ENCODE measurements at places on chromosomes 2 and 18. TPM values are rescaled to one million over a fixed set of nuclear protein-coding genes. Genes with fewer than 3 reads are reported as not detected.
A peak's percentile ranks its signal among the peaks of the same experiment; 100 is the strongest.

The SLC5A7 gene
- not detected for total RNA-seq

DNA sequence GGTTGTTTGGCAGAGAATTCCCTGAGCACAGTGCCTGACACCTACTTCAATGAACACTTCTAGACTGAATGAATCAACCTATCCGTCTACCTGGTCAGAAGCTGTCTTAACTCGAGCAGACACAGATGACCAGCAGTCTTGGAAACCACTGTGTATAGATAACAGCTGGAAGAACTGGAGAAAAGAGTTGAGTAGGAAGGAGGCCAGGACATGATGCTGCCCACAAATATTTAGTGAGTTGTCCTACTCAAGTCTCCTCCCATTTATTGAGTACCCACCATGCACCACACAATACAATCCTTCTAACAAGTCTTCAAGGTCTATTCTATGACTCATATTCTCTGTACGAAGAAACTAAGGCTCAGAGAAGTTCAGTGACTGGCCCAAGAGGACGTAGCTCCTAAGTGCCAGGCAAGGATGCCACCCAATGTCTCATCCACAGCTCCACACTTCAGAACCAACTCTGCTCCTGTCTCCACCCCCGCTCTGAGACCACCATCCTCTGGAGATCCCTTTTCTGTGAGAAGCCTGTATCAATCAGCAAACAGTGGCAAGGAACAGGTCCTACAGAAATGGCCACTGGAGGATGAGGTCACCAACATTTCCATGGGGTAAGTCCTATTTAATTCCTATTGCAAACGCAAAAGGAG is 62.2 kb downstream of the GALNT14 start:
- no peak overlapping the region for H3K27ac ChIP-seq
- DNase-seq, result no peak
- peaks cover 1% of the 10 kb centered on the region for H3K27me3 ChIP-seq
- H3K4me1 ChIP-seq, result no peaks in the 10 kb centered on the region

- peaks cover 2% of the 10 kb centered on the region for H3K27me3 ChIP-seq
- DNase-seq, result peak; percentile 39
- H3K27ac ChIP-seq, result no peak overlapping the region
- H3K4me3 ChIP-seq, result no peak overlapping the region
- H3K36me3 ChIP-seq, result no peaks in the 10 kb centered on the region
Measured at GRCh38 chr2:70923378-70924015, 12.2 kb upstream of the ATP6V1B1 start.

GRCh38 chr2:127829845-127830246 is 18.9 kb upstream of the WDR33 start:
- peak; percentile 86 for DNase-seq
- no peaks in the 10 kb centered on the region for H3K27me3 ChIP-seq

DNA sequence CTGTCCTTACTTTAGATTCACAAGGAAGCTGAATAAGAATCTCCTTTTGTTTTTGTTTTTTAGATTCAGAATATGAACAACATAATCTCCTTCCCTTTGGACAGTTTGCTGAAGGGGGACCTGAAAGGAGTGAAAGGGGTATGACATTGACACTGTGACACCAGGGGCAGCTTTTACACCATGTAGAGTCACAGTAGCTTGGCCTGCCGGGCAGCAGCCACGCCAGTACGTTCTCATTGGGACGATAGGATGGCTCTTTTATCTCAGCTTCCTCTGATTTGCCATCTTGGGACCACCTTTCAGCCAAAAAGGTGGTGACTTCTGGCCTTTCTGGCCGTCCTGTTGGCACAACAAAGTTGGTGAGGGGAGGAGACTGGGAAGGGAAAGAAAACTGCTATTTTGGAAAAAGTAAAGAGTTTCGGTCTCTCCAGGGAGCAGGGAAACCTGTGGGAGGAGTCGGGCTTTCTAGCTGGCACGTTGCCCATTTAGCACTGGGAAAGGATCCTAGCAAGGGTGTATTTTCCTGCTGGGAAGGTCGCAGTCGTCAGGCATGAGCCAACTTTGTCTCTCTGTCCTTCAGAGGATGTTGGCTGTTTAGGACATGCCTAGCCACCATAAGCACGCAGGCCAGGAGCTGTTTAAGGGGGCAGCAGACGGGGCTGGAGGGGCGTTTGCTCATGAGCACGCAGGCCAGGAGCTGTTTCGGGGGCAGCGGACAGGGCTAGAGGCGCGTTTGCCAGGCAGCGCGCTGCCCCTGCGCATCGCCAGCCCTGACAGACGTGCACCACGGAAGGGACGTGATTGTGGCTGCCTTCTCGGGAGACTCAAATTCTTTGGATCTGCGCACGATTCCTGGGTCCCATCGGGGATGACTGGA is 104.6 kb downstream of the ITGB1BP1 start:
- no peak for DNase-seq
- H3K4me3 ChIP-seq, result no peak overlapping the region
- no peak overlapping the region for H3K27ac ChIP-seq
- peaks cover 2% of the 10 kb centered on the region for H3K27me3 ChIP-seq
- no peaks in the 10 kb centered on the region for H3K36me3 ChIP-seq

DNA sequence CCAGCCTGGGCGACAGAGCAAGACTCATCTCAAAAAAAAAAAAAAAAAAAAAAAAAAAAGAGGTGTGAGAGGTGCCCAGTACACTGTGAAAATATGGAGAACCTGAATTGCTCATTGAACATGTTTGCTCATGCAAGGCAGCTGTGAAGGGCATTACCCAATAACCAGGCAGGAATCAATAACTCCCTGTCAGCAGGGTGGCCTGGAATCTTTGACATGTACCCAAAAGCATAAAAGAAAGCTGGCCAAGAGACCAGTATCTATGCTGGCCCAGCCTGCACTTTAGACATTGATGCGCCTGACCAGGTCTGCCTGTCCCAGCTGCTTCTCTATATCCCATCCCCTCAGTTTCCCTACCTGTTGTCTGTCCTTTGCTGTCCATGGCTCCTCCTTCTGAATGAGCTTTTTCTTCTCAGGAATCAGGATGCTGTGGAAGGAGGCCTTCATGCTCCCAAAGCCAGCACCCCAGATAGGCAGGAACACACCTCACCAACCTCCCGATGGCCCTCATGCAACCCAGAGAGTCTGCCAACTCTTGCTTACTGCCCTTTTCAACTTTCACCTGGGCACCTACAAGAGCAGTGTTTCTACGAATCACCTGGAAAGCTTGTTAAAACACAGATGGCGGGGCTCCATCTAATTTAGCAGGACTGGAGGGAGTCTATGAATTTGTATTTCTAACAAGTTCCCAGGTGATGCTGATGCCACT is 83.4 kb upstream of the PPP1CB start:
- H3K4me1 ChIP-seq, result peaks cover 2% of the 10 kb centered on the region
- no peak overlapping the region for H3K4me3 ChIP-seq
- peaks cover 1% of the 10 kb centered on the region for H3K36me3 ChIP-seq

The MARCO gene
- total RNA-seq, result not detected

DNA sequence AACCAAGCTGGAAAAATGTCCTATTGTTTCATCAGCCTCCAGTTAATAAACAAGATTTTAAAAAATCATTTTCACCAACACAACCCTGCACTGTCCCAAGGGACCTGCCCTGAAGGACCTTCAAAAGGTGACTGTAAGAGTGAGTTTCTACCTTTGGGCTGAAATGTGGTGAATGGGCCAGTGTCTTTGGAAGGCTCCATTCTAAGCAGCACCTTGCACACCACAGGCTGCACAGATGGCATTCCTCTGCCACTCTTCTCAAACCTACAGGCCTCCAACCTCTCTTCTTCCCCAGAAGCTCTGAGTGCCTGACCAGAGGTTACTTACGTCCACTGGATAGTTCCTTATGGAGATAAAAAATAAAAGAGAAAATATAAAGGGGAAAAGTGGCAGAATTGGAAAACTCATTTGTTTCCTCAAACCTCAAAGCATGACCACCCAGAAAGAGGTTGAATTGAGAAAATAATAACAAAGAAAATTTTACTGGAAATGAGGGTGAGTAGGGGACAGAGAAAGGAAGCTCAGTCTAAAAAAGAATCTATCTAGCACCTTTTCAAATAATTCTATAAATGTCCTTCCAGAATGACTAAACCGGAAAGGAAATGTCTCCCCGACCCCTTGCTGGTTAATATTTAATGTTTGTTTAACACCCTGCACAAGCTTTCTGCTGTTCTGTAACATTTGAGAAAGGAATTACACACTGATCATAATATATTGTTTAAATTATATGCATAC is 175.7 kb downstream of the METTL4 start:
- no peak overlapping the region for H3K4me3 ChIP-seq
- no peak overlapping the region for H3K27ac ChIP-seq
- no peaks in the 10 kb centered on the region for H3K36me3 ChIP-seq
- no peak for DNase-seq
- H3K4me1 ChIP-seq, result no peaks in the 10 kb centered on the region

The CHRND gene
- not detected for total RNA-seq

The GCG gene
- not detected for total RNA-seq
